ENCODE measurements at places on chromosomes 7 and 10.

DNA sequence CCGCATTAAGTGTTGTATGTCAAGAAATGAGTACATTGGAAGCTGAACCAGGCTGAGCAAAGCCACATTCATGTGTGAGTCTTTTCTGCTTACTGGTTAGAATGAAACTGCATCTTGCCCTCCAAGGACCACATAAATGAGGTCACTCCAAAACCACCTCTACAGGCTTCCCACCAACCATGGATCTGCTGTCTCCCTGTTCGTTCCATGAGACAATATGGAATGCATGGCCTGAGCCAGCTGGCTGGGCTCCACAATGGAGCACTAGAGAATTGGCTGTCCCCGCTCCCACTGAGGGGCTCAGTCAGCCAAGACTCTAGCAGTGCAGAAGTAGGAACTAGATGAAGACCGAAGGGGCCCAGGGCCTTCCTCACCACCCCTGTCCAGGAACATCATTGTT is 120.8 kb downstream of the TNS3 start:
- DNase-seq: no peak

- no peak for DNase-seq
These were observed 232.0 kb downstream of the SDK1 start for GRCh38 chr7:3533040-3533439.

- DNase-seq: no peak
These were observed 1.7 kb downstream of the PALS2 start for GRCh38 chr7:24574950-24575349.

DNA sequence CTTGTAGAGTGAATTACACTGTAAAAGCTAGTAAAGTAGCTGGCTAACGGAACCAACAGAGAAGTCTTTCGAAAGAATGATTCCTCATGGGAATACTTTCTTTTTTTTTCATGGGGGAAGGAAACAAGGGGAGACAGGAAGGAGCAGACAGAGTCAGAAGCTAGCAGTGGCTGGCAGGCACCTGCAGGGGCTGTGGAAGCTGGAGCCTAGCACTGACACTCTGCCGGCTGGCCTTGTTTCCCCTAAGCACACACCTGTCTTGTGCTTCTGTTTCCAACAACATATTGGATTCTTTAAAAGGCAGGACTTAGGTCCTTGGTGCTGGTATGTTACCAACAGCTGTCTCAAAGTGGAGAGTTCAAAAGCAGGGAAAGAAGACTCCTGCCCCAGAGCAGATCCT is 24.7 kb downstream of the NOD1 start:
- no peak for DNase-seq

DNA sequence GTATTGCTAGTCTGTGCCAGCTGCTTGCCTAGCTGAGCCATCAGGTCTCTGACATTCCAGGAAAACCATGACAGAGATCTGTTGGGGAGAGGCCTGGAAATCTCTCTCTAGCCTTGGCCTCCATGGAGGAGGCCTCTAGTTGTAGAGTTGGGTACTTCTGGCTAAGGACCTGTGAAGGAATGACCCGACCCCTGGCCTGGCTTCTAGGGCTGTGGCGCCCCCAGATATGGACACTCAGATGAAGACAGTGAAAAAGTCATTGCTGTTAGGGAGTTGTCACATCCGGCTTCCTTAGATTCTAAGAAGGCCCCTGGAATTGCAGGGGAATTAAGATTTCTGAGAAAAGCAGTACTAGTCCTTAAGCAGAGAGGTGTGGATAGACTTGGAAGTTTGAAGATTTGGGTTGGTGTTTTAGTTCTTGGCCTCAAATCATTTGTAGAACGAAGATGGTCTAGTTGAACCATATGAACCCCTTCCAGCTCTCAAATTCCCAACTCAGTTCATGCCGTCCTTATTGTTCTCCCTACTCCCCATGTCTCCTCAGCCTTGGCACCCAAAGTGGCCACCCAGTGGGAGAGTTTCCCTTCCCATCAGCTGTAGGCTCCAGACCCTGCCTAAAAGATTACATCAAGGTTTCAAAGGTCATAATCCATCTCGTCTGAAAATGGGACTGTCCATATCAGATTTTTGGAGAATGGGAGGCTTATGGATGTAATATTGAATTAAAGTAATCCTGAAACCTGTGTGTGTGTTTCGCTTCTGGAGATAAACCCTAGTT is 7.0 kb downstream of the HHEX start:
- no peak for DNase-seq

DNA sequence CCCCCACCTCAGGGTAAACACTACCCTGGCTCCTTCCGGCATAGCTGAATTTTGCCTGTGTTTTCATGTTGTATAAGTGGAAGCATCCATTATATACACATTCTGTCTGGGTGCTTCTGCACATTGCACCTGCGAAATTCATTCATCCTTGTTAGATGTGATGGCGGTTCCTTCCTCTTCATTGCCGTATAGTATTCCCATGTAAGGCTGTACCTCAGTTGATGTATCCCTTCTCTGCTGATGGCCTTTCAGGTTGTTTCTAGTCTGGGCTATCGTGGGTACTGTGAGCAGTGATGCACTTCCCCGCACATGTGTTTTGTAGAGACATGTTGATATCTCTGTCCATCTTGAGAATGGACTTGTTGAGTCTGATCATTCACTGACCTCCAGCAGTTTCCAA is 28.9 kb downstream of the ELFN1 start:
- DNase-seq: no peak

DNA sequence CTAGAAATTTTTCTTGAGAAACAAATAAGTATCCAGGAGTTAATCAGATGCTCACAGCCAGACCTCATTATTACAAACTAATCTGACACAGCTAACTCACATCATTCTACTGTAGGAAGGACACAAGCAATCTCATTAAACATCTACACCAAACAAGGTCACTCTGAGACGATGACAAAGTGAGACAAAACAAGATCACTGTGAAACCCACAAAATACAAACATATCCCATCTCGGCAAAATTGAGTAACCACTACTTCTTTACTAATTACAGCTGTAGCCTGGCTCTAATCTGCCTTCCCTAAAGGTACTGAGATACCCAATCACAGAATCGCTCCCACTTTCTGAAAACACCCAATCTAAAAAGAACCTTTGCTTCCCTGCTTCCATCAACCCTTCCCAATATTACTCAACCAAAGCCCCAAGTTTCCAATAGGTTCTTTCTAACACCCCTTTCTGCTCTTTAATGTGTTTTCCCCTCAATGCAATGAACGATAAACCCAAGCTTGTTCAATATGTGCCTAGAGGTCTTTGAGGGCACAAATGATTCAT is 26.9 kb downstream of the CCDC6 start:
- no peak for DNase-seq

- no peak for DNase-seq
These were observed 66.6 kb downstream of the CUBN start for GRCh38 chr10:17062955-17063484.
